ENCODE measurements at places on chromosomes 3 and 15. TPM values are rescaled to one million over a fixed set of nuclear protein-coding genes. Genes with fewer than 3 reads are reported as not detected.

Gene CNTN3
- 0.46 TPM for total RNA-seq

Gene TTC21A
- total RNA-seq, result 0.86 TPM

Gene ISLR
- not detected for total RNA-seq

Gene TMC3
- not detected for total RNA-seq

Gene ARPIN
- total RNA-seq, result 9.1 TPM

Gene ITIH3
- not detected for total RNA-seq
